Adipocyte (in vitro differentiated cells): ENCODE measurements at places on chromosomes 13 and 19.
A peak's percentile ranks its signal among the peaks of the same experiment; 100 is the strongest.

DNA sequence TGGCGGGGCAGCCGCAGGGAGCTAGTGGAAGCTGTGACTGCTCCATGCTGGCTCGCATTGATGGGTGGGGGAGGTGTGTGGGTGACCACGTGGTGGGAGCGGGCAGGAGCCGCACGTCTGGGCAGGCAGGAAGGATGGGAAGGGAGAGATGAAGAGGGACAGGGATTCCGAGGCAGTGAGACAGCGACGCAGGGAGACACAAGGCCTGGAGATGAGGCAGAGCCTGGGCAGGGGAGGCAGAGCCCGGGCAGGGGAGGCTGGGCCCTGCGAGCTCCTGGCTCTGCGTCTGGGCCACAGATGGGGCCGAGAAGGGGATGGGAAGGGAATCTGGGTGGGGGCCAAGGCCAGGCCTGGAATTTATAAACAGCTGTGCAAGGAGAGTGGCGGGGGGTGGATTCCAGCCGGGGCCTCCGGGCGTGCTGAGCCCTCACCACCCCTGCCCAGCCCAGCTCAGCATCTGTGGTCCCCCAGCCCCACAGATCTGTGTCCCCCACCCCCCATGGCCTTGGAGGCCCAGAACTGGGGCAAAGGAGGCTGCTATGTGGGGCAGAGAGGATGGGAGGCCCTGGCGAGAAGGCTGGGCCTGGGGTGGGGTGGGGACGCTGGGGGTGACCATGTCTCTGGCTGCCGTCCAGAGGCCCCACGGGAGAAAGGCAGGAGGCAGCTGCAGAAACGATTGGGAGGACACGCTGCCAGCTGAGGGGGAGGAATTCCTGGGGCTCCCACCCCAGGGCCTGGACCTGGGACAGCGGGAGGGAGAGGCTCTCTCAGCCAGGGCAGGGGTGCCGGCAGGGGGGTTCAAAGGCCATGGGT lies 6.0 kb downstream of the EHD2 start:
- peak; percentile 98 for DNase-seq

DNA sequence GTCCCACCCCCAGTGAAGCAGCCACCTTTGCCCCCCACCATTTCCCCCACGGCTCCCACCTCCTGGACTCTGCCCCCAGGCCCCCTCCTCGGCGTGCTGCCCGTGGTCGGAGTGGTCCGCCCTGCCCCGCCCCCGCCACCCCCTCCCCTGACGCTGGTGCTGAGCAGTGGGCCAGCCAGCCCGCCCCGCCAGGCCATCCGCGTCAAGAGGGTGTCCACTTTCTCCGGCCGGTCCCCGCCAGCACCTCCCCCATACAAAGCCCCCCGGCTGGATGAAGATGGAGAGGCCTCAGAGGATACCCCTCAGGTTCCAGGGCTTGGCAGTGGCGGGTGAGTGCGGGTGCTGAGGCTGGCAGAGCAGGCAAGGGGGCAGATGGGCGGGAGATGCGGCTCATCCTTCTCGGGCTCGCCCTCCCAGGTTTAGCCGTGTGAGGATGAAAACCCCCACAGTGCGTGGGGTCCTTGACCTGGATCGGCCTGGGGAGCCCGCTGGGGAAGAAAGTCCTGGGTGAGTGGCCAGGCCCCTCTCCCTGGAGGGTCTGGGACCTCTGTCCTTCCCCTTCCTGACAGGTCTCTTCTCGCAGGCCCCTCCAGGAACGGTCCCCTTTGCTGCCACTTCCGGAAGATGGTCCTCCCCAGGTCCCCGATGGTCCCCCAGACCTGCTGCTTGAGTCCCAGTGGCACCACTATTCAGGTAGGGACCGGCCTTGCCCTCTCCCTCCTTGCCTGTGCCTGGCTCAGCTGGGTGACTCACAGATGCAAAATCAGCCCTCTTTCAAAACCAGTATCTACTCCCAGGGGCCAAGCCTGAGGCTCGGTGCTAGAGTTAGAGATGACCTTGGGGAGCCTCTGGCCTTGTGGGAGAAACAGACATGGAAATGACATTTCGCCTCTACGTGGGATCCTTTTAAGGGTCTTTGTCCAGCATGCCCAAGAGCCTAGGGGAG lies 8.8 kb downstream of the IGFLR1 start:
- no peak for DNase-seq

GRCh38 chr19:1907563-1908363 lies 2.6 kb downstream of the ADAT3 start:
- DNase-seq: no peak

DNA sequence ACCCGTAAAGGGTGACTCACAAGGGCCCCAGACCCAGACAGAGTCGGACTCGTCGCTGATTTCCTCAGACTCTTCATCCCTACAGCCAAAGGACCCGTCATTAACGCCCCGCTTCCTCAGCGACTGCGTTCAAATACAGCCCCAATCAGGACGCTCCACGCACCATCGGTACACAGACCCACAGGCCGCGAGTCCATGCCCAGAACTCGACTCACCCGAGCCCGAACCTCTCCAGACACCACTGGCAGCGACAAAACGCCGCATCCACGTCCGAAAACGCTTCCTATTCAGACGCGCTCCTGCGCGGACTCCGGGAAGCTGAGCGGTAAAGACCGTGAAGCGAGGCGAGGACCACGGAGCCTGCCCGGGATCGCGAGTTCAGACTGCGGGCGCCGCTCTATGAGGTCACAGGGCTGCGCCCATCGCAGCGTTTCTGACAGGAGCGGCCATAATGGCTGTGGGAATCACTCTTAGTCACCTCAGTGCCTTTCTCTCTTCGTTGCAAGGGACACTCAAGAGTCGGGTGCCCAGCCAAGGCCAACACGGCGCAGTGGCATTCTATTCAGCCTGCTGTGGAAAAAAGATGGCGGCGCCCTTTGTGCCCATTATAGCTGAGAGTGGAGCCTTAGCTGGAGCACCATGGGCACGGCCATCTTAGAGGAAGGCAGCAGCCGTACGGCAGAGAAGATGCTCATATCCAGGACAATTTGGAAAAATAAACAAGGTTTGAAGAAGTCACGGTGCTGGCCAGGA lies at the start of gene ZNF614:
Gene ZNF614 (minus strand): TSS at position 353 of the 753 bp plus-strand sequence. CDS start 2,634 bp downstream, outside the sequence.
- DNase-seq: peak; percentile 96

DNA sequence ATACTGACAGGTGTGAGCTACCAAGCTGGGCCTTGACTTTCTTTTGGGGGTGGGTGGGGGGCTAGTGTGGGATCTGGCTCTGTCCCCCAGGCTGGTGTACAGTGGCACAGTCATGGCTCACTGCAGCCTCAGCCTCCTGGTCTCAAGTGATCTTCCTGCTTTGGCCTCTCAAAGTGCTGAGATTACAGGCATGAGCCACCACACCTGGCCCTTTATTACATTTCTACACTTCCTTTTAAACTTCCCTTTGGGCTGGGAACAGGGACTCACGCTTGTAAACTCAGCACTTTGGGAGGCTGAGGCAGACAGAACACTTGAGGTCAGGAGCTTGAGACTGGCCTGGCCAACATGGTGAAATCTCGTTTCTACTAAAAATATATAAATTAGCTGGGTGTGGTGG lies 12.0 kb downstream of the FTL start:
- DNase-seq: no peak

DNA sequence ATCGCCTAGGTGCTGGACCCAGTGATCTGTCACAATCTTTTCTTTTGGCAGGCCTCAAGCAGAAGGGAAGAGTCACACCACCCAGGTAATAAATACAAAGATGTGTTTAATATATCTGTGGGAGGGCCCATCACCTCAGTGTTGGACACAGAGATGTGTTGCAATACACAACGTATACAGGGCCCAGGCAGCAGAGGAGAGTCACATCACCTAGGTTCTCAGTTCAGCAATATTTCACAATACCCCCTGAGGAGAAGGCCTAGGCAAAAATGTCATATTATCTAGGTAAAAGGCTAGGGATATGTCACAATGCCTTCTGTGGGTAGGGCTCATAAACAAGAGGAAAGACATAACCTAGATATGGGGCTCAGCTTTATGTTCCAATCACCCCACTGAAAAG lies 53.5 kb upstream of the ZNF728 start:
- no peak for DNase-seq

DNA sequence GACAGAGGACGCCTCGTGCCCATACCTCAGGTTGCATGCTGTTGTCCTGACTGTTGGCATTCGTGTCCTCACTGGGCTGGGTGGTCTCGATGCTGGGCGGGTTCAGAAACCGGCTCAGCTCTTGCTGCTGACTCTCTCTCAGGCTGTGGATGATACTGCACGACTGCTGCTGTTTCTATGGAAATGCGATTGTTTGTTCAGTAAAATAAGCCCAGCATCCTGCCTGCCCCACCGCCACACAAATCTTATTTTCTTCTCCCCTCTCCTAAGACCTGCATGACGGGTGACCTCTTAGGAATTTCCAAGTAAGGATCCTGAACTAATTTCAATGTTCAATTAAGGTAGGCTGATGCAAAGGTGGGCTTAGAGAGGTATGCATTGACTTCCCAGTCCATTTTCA lies 356.5 kb downstream of the NALCN start:
- DNase-seq: no peak

DNA sequence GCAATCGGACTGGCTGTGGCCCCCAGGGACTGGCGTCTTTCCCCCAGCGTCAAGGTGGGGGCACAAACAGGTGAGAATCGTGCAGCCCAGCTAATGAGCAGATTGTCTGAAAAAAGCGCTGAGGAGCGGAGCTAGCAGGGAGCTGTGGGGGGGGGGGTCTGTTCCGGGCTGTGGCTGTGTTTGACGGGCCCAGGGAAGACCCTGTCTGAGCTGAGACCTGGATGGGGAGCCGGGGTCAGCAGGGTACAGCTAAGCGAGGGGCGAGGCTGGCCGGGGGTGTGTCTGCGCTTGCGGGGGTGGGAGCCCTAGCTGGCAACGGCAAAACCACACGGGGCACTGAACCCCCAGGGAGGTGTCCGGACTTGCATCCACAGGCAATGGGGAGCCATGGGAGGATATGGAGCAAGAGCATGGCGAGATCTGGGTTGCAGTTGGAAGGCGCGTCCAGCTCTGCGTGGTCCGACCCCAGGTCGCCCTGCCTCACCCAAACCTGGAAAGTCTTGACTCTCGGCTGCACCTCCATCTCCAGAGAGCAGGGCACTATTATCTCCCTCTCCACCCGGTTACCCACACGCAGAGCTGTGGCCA lies 4.6 kb downstream of the LINGO3 start:
- DNase-seq: no peak
